ENCODE measurements at places on chromosomes 6 and 20.
A peak's percentile ranks its signal among the peaks of the same experiment; 100 is the strongest.

GRCh38 chr6:129105035-129105434 lies 222.1 kb downstream of the LAMA2 start:
- no peak for DNase-seq

DNA sequence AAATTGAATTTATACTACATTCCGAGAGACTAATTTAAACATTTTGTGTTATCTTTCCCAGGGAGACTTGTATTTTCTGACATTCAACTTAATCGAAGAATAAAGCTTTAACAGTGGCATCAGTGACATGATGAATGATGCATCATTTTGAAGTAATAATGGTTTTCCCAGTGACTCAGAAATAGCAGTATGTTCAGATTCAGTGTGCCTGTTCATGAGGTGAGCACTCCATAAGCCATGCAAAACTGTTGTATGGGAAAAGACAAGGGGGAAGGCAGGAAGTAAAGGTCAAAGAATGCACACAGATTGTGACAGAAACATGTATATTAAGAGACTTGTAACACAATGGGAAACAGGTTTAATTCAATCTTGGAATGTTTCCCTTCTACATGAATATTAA lies 1348.2 kb upstream of the GJE1 start:
- DNase-seq = no peak

DNA sequence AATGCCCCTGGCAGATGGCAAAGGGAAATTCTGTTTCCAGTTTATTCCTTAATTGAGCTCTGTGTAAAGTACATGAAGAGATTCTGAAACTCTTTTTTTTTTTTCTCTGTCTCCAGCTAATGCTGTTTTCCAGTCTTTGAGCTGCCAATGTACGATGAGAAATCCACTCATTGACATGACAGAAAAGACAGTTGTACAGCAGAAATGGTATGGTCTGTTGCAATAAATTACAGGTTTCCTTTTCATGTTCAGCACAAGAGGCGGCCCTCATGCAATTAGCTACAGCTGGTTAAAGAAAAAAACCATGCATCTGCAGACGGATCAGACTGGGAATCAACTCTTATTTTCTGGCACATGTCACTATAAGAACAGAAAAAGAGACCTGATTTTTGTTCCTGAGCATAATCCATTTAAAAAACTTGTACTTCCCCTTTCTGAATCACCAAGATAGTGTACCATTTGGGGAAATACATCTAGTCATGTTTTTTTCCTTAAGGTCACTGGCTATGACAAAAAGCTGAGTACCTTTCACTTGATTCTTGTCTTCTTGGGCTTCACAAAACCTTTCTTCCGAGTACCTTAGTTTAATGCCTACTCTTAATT lies 289.8 kb upstream of the PREP start:
- peak; percentile 65 for DNase-seq

GRCh38 chr20:55273149-55273548 lies 732.2 kb downstream of the CBLN4 start:
- no peak for DNase-seq

GRCh38 chr6:117619178-117619577 lies 16.9 kb upstream of the GOPC start:
- DNase-seq = no peak

Data from NCI-H187 treated with DMSO at 0.1 percent for 48 hours (cell line).